Activated CD8-positive, alpha-beta memory T cell treated with anti-CD3 and anti-CD28 coated beads, Interleukin-2, amount 50 U/mL, for 48 hours (primary cell): ENCODE measurements at places on chromosomes 7 and 10.

GRCh38 chr10:95756041-95756761 lies at the start of gene ENTPD1:
Gene ENTPD1 (plus strand): TSS chr10:95756163. CDS start chr10:95756240, 77 bp downstream.
- DNase-seq = no peak

DNA sequence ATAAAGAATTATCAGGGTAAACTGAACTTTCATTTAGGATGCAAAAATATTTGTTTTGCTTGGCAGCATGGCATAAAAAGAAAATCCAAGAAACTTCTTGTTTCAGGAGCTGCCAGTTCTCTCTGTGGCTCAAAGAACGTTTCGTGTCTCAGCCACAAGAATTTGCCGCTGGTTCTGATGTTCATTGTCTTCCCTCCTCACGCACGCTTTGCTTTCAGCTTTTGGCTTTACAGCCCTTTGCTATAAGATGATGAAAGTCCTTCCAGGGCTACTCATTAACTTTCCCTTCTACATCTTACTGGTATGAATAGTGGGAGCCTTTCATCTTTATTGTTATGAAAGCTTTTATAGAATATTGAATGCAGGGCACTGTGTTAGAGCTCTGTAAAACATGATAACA lies 124.7 kb downstream of the BICC1 start:
- no peak for DNase-seq

- DNase-seq = no peak
Measured at GRCh38 chr7:98664882-98665281, 47.8 kb downstream of the NPTX2 start.

GRCh38 chr7:7125963-7126362 lies 56.4 kb upstream of the C1GALT1 start:
- DNase-seq = no peak

DNA sequence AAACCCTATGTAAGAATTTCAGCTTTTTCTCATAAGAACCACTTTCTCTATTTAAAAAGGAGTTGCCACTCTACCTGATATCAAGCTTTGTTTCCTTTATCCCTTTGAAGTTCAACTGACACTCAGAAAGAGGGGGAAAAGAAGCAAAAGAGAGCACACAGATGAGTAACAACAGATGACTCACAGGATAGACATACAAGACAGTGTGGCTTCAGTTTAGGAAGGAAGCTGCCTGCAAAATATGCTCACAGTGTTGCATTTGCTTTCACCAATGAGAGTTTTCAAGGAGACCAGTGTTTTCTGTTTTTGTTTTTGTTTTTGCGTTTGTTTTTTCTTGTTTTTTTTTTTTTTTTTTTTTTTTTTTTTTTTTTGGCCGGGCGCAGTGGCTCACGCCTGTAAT lies 1181.6 kb downstream of the DNAJB9 start:
- DNase-seq = no peak

GRCh38 chr10:61754587-61755550 lies 92.1 kb downstream of the CABCOCO1 start:
- DNase-seq = no peak

GRCh38 chr7:33744293-33745075 lies 160.9 kb upstream of the BMPER start:
- DNase-seq = no peak

DNA sequence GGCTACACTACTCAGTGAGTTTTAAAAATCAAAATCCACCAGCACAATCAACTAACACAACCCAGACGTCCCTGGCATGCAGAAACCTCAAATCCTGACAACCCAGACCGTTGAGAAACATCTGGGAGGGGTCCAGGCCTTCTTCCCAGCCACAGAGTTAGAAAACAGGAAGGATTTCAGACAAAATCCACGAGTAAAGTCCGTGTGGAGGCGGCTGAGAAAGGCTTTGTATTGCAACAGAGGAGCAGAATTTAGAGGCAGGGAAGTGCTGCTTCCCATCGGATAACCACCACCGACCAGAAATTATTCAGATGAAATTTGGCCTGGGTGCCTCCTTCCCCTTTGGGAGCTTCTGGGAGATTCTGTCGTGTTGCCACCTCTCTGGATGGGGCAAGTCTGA lies 61.5 kb downstream of the TNS3 start:
- DNase-seq = no peak

DNA sequence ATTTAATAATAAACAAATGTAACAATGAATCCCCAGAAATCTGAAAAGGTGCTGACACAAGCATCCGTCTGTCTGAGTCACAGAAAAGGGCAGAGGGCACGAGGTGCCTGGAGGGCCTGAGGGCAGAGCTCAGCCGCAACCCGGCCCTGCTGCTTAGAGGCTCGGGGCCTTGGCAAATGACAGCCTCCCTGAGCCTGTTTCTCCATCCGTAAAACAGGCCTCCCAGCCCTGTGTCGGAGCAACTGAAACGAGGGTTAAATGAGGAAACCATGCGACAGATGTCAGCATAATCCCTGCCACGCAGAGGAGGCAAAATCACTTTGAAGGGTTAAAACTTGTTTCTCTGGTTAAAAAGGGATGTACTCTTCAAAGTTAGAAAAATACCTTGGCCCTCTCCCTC lies 24.9 kb downstream of the NUDT1 start:
- no peak for DNase-seq

- no peak for DNase-seq
Measured at GRCh38 chr7:41890631-41891274, 187.9 kb upstream of the INHBA start.

- no peak for DNase-seq
Measured at GRCh38 chr10:121668314-121669027, 70.2 kb upstream of the FGFR2 start.

GRCh38 chr10:34254596-34254995 lies 560.5 kb downstream of the PARD3 start:
- DNase-seq = no peak

GRCh38 chr7:16668049-16668858 lies 22.3 kb downstream of the BZW2 start:
- DNase-seq = no peak

DNA sequence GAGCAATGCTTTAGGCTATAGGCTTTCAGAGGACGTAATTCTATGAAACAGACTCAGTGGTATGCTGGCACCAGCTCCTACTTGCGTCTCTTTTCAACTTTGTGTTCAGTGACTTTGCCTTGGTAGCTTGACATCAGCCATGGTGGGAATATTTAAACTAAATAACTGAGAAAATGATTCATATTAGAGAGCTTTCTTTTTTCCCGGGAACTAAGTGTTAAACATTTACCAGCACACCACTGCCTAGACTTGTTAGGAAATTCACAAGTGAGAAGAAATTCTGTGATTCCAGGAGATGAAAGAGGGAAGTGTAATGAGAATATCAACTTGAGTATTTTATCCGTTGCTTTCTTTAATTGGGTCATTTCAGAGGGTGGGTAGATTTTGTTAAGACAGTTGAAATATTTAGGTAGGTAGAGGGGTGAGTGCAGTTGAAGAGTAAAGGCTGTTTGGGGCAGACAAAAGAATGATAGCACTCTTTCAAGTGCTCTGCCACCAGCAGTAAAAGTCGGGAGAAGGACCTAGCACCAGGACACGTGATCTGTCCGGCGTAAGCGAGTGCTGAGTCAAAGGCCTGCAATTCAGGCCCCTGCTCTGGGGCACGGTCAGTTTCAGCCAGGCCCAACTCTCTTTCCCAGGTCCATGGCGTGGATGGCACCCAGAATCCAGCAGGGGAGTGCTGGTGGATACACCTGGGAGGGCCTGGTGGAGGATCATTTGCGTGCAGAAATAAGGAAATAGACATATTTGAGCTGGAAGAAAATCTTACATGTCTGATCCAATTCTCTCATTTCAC lies 206.3 kb downstream of the SNX10 start:
- DNase-seq = no peak

- DNase-seq = no peak
Measured at GRCh38 chr7:133478591-133479135, 225.8 kb downstream of the EXOC4 start.

DNA sequence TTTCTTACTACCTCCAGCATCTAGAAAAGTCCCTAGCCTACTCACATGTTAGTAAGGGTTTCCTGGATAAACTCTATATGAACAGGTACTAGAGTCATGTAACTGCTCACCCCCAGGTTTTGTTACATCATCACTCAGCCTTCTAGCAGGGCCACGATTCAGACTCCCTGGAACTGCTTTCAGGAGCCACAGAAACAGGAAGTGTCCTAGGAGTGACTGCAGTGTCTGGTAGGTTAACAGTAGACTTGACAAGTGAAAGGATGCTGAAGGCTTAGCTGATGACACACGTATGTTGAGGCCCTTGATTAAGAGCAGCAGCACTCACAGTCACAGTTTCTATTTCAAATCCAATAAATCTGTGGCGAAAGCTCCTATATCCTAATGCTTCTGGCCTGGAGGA lies 101.2 kb downstream of the DNMBP start:
- no peak for DNase-seq

DNA sequence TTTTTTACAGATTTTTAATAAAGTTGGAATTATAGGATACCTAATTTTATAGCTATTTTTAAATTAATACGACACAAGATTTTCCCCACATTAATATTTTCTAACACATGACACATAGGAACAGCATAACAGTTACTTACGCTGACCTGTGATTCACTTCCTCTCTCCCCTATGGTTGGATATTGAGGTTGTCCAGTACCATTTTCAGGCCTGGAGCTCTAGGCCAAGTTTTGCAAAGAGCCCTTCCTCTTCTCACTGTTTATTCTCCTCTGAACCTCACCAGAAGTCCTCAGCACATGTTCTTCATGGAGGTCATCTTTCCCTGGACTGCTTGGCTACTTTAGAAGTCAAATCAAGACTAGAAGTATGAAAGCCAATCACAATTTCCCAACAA lies 28.2 kb downstream of the LYZL1 start:
- no peak for DNase-seq

GRCh38 chr7:136014659-136015058 lies 37.5 kb upstream of the MTPN start:
- DNase-seq = no peak

GRCh38 chr7:117193564-117193963 lies 129.3 kb downstream of the WNT2 start:
- DNase-seq = no peak
